ENCODE measurements at places on chromosomes 11 and 22.
A peak's percentile ranks its signal among the peaks of the same experiment; 100 is the strongest.

DNA sequence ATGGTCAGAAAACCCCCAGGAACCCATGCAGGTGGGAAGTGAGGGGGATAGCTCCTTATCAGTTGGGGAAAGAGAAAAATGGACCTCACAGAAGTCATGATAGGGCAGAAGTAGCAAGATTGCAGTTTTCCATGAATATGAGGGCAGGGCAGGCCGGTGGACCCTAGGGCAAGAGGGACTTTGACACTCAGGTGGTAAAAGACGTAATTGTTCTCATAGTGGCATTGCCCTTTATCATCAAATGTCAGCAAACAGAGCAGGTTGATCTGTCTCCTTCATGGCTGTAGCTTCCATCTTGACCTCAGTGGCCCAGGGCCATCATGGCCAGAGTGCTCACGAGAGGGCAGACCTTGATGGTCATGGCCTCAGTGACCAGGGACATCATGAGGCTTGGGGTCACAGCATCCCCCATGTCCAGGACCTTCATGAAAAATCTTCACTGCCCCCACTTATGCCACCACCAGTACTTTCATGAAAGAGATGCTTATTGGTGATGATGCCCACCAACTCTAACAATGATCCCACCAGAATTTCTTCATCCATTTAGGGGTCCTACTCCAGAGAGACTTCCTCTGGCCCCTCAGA lies 127.1 kb downstream of the SNX19 start:
- DNase-seq: no peak

- DNase-seq: no peak
Measured at GRCh38 chr22:26546282-26546681, 34.0 kb upstream of the TFIP11 start.

DNA sequence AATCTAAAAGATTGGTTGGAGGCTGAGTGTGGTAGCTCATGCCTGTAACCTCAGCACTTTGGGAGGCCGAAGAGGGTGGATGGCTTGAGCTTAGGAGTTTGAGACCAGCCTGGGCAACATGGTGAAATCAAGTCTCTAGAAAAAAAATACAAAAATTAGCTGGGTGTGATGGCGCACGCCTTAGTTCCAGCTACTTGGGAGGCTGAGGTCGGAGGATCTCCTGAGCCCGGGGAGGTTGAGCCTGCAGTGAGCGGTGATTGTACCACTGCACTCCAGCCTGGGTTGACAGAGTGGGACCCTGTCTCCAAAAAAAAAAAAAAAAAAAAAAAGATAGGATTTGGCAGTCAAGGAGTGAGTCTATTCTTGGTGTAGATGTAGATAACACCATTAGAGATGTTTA lies 10.6 kb downstream of the FOLR1 start:
- no peak for DNase-seq

GRCh38 chr11:128819198-128819597 lies 47.9 kb downstream of the KCNJ1 start:
- no peak for DNase-seq

DNA sequence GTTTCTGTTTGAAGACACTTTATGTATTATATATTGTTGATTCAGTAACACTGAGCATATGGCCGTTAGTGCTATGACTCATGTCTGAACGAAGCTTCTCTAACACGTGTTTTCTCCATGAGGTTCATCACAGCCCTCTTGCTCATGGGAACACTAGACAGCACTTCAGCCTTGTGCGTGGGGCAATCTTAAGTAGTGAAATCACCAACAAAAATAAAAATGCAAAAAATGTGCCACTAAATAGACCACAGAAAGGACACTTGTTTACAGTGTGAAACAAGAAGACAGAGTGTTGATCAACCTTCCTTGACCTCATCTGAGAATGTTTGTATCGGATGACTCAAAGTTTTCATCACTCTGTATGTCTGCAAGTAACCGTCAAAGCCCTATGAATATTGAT lies 94.5 kb downstream of the FDX1 start:
- no peak for DNase-seq

GRCh38 chr11:21603886-21604285 lies 589.0 kb upstream of the ANO5 start:
- no peak for DNase-seq

GRCh38 chr11:1152316-1153104 lies 5.2 kb upstream of the MUC5AC start:
- DNase-seq: no peak

GRCh38 chr11:44203270-44204043 lies 106.5 kb downstream of the ALX4 start:
- DNase-seq: no peak

DNA sequence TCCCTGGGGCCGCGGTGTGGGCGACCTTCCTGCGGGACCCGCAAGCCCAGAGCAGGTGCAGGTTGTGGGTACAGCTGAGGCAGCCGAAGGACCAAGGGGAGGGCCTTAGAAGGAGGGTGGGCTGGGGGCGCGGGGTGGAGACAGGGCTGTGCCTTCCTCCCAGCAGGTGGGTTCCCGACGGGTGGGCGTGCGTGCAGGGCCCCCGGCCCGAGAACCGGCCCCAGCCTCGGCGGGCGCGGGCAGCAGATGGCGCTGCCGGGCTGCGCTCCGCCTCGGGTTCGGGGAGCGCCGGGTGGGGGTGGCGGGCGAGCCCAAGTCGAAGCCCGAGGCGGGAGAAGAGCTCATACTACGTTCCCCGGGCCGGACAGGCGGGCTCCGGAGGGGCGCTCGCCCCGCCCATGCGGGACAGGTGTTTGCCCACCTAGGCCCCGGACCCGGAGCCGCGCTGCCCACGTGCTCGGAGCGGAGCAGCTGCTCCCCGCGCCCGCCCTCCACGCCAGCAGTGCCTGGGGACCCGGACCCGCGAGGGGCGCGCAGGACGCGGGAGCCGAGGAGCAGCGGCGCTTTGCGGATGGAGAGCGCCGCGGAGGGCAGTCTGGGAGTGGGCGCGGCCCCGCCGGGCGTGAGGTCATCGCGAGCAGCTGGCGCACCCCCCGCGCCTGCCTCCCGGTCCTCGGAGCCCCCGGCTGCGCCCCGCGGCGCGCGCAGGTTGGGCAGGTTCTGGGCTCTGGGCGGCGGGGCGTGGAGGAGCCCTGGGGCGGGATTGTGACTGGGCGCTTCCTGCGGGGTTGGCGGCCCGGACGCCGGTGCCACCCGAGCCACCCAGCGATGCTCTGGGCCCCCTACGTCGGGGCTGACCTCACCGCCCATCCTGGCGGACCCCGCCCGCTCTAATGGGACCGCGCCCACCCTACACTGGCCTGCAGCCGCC lies 25.3 kb downstream of the DUSP8 start:
- DNase-seq: peak; percentile 34

DNA sequence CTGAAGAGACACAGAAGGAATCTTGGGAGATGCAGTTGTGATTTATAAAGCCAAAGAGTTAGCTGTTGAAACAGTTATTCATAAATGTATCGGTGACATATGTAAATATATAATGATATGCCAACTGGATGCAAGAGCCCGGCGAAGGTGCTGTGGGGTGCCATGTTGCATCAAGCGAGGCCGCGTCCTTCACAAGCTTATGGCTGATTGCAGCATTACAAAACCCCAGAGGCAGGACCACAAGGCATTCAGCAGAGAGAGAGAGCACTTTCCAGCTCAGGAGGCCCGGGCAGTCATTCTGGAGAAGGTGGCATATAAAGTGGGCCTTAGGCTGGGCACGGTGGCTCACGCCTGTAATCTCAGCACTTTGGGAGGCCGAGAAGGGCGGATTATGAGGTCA lies 65.6 kb downstream of the LARGE1 start:
- DNase-seq: no peak

DNA sequence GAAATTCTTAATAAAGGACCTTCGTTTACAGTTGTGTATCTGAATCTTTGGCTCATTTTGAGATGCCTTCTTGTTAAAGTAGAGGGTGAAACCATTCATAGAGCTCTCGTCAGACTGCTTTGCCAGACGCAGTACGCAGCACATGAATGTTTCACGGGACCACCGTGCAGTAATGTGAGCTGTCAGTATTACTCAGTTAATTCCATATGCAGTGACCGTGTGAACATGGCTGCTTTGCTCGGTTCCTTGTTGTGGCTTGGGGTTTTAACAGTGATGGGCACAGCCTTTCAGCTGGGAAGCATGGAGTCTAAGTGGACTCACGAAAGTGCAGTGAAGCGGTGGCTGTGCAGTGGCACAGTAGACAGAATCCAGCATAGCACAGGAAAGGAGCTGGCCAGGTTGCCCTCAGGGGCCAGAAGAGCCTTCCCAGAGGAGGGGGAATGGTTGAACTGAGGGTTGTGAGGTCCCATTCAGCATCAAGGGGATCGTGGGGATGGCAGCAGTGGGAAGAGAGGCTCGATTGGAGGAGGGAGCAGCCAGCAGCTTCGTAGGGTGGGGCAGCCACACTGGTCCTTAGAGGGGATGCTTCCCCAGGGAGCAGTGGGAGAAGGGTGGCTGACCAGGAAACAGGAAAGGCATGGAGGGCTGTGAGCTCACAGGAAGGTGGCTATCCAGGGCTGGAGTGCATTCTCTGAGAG lies 31.4 kb downstream of the PPFIA1 start:
- no peak for DNase-seq

DNA sequence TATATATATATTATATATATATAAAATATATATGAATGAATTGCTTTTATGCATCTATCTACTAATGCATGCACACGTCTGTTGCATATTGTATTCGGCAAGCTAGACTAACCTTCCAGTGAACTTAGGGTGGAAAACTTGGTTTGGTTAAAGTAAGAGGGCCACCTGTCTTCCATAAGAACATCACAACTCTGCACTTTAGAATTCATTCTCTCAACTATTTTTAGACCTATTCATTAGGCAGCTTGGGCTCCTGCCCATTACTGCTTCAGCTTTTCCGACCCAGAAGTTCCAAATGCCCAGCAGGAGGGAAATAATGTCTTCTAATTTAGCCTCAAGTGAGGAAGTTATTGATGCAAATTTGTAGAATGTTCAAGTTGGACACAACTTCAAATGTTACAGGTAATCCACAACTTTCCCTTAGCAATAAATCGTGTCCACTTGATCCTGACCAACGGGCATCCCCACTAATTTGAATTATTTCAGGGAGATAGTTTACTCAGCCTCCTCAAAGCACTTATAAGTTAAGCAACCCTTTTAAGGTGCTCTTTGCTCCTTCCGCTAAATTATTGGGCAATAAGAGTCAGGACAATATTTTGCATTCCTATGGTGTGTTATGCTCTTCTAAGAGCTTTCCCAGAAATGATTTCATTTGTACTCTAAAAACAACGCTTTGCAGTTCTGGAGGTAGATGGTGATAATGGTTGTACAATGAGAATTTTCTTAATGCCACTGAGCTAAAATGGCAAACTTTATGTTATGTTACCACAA lies 132.3 kb downstream of the OPCML start:
- no peak for DNase-seq
